Placental pericyte (primary cell): ENCODE measurements at places on chromosomes 3 and 15. TPM values are rescaled to one million over a fixed set of nuclear protein-coding genes. Genes with fewer than 3 reads are reported as not detected.

The PRSS50 gene
- total RNA-seq, result not detected in 2 replicates

The HYAL2 gene
- total RNA-seq, result 24.9 and 78.5 TPM in 2 replicates

The AQP9 gene
- total RNA-seq, result under 0.01 and 0.14 TPM in 2 replicates

The GOLGA8B gene
- 24.5 and 39.2 TPM in 2 replicates for total RNA-seq

The TRAT1 gene
- total RNA-seq, result not detected in 2 replicates

The NGLY1 gene
- total RNA-seq, result 21.0 and 21.2 TPM in 2 replicates

The MESD gene
- total RNA-seq, result 26.8 and 32.6 TPM in 2 replicates

The OXNAD1 gene
- total RNA-seq, result 7.0 and 14.3 TPM in 2 replicates

The PLCH1 gene
- total RNA-seq, result 0.44 and 4.6 TPM in 2 replicates

The MEGF11 gene
- total RNA-seq, result under 0.01 TPM in 1 of 2 replicates, not detected in the other

The GP9 gene
- total RNA-seq, result not detected in 2 replicates

The MINAR1 gene
- total RNA-seq, result 0.66 and 2.4 TPM in 2 replicates

The ZCWPW2 gene
- total RNA-seq, result 0.66 and 0.72 TPM in 2 replicates

The KBTBD13 gene
- total RNA-seq, result not detected in 2 replicates

The SNX22 gene
- total RNA-seq, result under 0.01 and 0.14 TPM in 2 replicates

The ST8SIA2 gene
- total RNA-seq, result not detected in 2 replicates

The KIF9 gene
- total RNA-seq, result 1.5 and 2.7 TPM in 2 replicates

The MME gene
- 354 and 1,210 TPM in 2 replicates for total RNA-seq

The STRA6 gene
- total RNA-seq, result 33.3 and 99.9 TPM in 2 replicates

The GABRB3 gene
- 0.22 and 0.29 TPM in 2 replicates for total RNA-seq

The SNX4 gene
- total RNA-seq, result 40.0 and 41.7 TPM in 2 replicates

The PRKCI gene
- 63.2 and 69.9 TPM in 2 replicates for total RNA-seq

The LRRIQ4 gene
- total RNA-seq, result 0.14 TPM in 1 of 2 replicates, not detected in the other

The CATSPER2 gene
- total RNA-seq, result 0.72 and 1.5 TPM in 2 replicates

The CCDC50 gene
- total RNA-seq, result 156 and 181 TPM in 2 replicates
